ENCODE measurements at places on chromosomes 3 and 15. TPM values are rescaled to one million over a fixed set of nuclear protein-coding genes. Genes with fewer than 3 reads are reported as not detected.

DNA sequence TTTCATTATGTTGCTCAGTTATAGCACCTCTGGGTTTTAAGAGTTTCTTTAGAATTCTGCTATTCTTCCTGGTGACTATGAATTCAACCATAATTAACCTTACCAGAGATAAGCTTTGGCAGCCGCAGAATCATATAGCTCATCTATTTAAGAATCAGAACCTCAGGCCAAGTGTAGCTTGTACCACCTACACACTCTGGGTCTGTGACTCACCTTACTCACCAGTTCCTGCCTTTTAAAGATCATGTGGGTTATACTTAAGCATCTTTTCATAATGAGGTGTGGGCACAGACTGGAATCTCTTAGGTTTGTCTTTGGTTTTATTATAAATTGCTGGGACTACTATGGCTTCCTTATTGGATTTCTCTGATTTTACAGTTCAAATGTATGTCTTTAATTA lies 21.9 kb downstream of the CDV3 start:
- DNase-seq, result peak; percentile 35

- DNase-seq, result peak; percentile 89
Measured at GRCh38 chr15:83854950-83855707, 201.2 kb downstream of the ADAMTSL3 start.

- DNase-seq, result peak; percentile 48
Measured at GRCh38 chr15:47517737-47518136, 199.6 kb upstream of the SEMA6D start.

Gene STRIT1
- not detected for total RNA-seq

- no peak for DNase-seq
Measured at GRCh38 chr3:50241163-50241562, 5.2 kb downstream of the GNAI2 start.

- peak; percentile 15 for DNase-seq
Measured at GRCh38 chr3:62529230-62529629, 155.9 kb upstream of the FEZF2 start.

DNA sequence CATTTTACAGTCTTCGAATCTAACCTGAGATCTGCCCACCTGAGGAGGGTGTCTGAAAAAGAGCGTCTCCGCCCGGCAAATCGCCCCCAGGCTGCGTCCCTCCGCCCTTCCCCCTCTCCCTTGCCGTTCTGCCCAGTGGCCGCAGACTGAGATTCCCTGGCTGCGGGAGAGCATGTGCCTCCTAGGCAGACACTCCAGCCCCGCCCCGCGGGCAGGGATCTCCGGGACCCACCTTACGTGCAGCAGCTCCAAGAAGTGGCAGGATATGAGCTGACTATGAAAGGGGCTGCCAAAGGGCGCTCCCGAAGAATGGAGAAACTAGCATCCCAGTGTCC lies 2.7 kb upstream of the WNT5A start:
- no peak for DNase-seq

Gene LRRIQ4
- 0.09 TPM for total RNA-seq

DNA sequence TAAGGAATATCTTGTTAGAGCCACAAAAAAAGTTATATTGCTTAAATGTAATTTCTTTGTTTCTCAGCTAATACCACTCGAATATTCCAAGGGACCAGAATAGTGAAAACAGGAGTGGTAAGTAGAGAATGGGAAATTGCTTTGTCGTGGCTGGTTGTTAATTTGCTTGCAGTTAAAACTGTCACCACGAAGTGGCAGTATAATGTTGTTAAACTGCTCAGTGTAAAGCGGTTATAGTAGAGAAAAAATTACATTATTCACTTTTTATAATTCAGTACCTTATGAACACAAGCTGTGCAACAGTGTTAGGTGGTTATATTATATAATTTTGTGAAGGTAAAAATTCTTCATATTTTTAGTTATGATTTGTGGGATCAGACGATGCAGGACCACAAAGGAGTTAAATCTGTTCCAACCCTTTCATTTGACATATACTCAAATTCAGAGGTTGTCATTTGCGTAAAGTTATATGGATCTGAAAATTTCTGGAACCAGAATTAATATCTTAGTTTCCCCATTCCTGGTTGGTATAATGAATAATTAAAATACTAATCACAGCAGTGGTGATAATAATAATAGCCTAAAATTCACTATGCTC lies 171.8 kb downstream of the FEZF2 start:
- peak; percentile 58 for DNase-seq

DNA sequence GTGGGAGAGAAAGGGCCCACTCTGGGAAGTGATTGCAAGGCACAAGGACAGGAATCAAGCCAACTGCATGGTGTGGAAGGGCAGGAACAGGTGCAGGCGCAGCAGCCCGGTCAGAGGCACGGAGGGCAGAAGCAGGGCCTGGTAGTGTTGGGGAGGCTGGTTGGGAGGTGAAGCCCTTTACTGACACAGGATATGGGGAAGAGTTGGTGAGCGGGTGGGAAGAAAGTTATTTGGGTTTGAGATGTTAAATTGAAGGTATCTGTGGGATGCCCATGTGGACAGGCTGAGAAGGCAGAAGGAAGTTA lies 83.6 kb upstream of the ABHD2 start:
- no peak for DNase-seq

- DNase-seq, result no peak
Measured at GRCh38 chr3:128197855-128198254, 44.6 kb downstream of the EEFSEC start.

All from fibroblast of the aortic adventitia (primary cell).